GDM1 (cell line): ENCODE measurements at places on chromosomes 4 and X.

- no peak for DNase-seq
Measured at GRCh38 chrX:44088510-44089144, 115.4 kb upstream of the NDP start.

DNA sequence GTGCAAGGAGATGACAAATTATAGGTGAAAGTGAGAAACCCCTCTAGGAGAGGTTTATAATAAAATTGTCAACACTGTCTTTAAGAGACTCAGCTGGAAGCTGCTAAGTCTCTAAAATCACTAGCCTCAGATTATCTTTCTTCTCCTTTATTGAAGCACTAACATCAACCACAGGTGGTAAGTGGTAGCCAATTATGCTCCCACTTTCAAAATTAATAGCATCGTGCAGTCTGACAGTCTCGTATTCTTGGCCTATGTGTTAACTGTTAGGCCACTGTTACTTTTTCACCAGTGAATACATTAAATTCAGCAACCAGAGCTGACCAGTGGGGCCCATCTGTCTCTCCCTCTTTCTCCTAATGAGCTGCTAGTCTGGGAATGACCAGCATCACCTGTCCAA is 674.1 kb downstream of the RAPGEF2 start:
- no peak for DNase-seq

DNA sequence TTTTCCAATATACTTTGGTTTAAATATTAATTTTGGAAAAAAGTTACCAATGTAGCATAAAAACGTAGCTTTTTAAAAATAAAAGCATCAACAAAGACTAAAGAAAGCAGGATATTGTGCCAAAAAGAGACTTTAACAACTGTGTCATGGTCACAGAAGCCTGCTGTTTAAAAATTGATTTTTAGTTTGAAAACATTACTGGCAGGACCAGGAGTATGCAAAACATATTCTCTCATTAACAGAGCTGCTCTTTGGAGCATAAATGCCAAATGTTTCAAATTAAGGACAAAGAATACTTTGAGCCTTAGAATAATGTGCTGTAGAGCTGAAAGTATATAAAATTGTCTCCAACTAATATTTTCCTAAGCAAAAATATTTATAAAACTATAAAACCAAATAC is 279.0 kb downstream of the ARAP2 start:
- DNase-seq, result no peak

DNA sequence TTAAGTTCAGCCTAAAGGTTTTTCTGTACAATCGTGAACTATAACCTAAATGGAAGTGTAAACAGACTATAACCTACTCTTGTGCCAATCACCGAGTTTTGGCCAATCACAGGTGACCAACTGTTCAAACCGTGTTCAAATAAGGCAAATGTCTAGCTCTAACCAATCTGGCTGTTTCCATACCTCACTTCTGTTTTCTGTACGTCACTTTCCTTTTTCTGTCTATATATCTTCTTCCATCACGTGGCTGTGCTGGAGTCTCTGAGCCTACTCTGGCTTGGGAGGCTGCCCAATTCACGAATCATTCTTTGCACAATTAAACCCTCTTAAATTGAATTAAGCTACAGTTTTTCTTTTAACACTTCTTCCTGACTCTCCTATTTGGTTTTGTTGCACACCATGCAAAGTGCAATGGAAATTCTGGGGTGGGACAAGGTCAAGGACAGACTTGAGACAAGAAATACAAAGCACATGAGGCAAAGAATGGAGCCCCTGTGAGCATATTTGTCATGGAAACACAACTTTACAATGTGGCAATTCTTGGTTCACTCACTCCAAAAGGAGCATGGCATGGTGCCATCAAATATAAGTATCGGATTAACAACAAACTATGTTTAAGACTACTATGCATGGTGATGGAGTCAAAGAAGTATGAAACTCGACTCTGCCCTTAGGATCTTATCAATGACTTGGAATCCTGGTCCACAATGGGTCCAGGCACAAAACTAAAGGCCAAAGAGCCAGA is 115.7 kb upstream of the FAM9B start:
- no peak for DNase-seq

DNA sequence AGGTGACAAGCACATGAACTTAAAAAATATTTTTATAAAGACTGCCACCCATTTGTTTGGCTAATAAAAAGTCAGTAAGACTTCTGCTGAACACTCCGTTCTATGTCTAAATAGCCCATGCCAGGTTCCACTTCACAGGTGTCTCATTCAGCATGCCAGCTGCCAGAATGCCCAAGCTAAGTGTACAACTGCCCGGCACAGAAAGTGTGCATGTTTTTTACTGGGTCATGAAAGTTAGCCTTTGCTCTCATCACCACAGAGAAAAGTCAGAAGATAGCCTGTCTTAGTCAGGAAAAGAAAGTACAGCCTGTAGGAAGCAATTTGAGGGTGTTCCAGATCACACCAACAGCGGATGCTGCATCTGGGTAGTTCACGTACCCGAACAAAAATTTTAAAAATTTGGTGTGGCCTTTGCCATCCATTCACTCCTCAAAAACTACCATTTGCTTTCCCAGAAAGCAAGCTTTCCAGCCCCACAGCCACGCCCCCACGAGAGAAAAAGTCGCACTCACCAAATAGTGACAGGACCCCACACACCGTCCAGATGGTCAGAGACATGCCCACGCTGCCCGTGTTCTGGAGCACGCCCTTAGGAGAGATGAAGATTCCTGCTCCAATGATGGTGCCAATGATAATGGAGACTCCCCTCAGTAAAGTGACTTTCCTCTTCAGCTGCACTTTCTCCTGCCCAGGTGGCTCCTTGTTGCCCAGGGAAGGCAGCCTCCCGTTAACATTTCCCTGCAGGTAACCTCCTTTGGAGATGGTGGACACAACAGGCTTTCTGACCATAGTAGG is 671 bp downstream of the SLC7A11 start:
- no peak for DNase-seq

GRCh38 chr4:170128219-170128804 is 38.6 kb upstream of the AADAT start:
- no peak for DNase-seq

- no peak for DNase-seq
Measured at GRCh38 chrX:119625843-119626242, 19.6 kb upstream of the NKRF start.

DNA sequence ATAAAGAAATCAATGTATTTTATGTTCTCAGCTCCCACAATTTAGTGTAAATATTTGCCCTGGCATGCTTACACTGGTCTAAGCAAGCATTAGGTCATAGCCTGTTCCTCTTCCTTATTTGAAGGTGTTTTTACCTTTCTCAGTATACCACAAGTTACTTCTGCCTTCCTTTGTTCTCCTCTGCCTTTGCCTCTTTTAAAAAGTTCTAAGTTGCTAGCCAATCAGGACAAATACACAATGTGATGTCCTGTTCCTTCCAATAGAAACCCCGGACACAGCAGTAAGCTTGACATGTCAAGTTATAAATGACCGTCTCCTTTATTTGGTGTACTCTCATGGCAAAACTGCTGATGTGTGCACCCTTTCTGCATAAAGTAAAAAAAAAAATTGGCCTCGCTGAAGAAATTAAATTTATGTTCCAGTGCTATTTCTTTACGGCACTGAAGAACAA is 49.4 kb downstream of the UGT2B10 start:
- no peak for DNase-seq

GRCh38 chrX:71304561-71304960 is 3.0 kb downstream of the ITGB1BP2 start:
- DNase-seq, result no peak

GRCh38 chr4:40183615-40184411 is 13.0 kb upstream of the RHOH start:
- DNase-seq, result no peak

DNA sequence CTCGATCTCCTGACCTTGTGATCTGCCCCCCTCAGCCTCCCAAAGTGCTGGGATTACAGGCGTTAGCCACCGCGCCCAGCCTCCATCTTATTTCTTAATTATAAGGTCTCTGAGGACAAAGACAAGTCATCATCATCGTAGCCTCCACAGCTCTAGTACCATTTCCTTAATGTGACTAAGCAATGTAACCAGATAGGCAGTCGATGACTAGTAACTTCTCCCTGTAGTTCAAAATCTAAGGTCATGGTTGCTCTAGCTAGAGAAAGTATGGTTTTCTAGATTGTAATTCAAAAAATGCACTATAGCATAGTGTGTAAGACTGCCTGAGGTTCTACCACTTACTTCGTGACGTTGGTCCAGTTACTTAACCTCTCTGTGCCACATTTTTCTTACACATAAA is 6.9 kb downstream of the SLC39A8 start:
- DNase-seq, result no peak

- no peak for DNase-seq
Measured at GRCh38 chr4:99339172-99339571, 13.4 kb downstream of the ADH1C start.

GRCh38 chrX:9646471-9647224 is 119.0 kb downstream of the GPR143 start:
- DNase-seq, result no peak

- DNase-seq, result no peak
Measured at GRCh38 chr4:112882286-112882685, 167.2 kb upstream of the ANK2 start.

DNA sequence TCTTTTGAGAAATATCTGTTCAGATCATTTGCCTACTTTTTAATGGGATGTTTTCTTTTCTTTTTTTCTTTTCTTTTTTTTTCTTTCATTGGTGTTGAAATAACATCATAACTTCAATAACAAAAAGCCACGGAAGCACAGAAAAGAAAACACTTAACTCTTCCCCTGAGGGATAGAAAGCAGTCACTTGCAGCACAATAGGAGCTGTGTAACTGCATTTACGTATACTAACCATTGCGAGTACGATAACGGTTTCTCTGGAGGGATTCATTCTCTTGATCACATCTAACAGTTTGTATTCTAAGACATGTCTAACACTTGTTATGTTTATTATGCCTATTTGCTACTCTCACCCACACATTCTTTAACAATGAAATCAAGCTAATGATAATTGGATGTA is 27.3 kb downstream of the C4orf46 start:
- DNase-seq, result no peak

GRCh38 chr4:29320947-29321620 is 1399.1 kb upstream of the PCDH7 start:
- no peak for DNase-seq

- DNase-seq, result no peak
Measured at GRCh38 chr4:152843481-152844090, 63.8 kb downstream of the ARFIP1 start.

DNA sequence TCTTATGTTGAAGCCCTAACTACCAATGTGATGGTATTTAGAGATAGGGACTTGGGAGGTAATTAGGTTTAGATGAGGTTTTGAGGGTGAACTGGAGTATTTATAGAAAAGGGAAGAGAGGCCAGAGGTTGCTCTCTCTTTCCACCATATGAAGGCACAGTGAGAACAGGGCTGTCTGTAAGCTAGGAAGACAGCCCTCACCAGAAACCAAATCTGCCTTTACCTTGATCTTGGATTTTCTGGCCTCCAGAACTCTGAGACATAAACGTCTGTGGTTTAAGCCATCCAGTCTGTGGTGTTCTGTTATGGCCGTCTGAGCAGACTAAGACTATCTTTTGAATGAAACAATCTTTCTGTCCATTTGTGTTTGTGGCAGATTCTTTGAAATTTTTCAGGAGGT is 223.7 kb downstream of the PDHA2 start:
- no peak for DNase-seq

GRCh38 chrX:71541210-71542022 is 8.5 kb downstream of the OGT start:
- no peak for DNase-seq

GRCh38 chrX:152915541-152916241 is 17.8 kb downstream of the ZNF185 start:
- no peak for DNase-seq

- DNase-seq, result no peak
Measured at GRCh38 chrX:41470706-41471105, 23.6 kb downstream of the NYX start.

GRCh38 chr4:183011213-183011907 is 87.7 kb upstream of the WWC2 start:
- no peak for DNase-seq

GRCh38 chr4:156865451-156865850 is 106.1 kb downstream of the PDGFC start:
- DNase-seq, result no peak

- no peak for DNase-seq
Measured at GRCh38 chr4:141721174-141721573, 84.8 kb downstream of the IL15 start.

- no peak for DNase-seq
Measured at GRCh38 chr4:128600996-128601871, 208.3 kb upstream of the JADE1 start.

GRCh38 chrX:75229774-75230173 is 44.1 kb upstream of the UPRT start:
- no peak for DNase-seq

DNA sequence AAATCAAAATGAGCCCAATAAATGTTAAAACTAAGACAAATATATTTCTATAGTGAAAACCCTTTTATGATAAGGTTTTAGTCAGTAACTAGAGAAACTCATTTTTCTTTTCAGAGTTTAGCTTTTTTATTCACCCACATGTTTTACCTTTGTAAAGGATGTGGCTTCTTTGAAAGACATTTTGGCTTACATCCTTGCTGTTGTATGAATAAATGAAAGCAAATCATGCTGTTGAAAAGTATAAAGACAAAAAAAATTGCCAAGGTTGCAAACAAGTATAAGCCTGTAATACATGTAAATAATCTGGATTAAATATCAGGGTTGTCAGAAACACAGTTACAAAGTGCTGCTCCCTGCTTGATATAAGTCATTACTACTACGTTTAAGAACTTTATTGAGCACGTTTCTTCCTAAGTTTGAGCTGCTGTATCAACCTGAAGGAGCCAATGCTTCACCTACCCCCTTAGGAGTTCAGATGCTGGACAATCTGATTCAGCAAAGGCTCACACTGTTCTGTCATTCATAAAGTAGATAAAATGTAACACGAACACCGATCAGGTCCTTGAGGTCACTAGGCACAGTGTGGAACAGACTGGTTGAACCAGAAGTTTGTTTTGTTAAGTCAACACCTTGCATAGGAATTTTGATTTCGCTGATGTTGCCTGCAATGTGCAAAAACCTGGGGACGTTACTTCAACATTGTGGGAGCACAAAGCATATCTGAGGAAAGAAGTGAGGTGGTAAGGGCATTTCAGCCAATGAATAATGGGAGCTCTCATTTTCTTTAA is 321.2 kb upstream of the BMP3 start:
- DNase-seq, result no peak

DNA sequence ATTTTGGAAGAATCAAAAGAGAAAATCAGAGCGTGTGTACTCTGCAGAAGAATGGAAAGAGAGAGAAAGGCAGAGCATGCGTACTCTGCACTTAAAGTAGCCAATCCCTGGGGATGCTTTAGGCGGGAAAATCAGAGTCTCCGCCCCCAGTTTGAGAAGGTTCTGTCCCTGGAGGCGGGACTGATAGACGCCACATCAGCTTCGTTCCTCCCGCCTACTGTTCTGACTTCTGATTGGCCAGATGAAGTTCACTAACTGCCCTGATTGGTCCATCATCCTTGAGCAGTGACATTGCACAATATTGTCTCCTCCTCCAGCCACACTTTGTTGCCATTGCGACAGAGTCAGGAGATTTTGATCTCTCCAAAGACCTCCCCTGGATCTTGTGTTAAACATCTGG is 23.8 kb downstream of the SSX1 start:
- DNase-seq, result no peak
